ENCODE measurements at places on chromosomes 5 and 9.

DNA sequence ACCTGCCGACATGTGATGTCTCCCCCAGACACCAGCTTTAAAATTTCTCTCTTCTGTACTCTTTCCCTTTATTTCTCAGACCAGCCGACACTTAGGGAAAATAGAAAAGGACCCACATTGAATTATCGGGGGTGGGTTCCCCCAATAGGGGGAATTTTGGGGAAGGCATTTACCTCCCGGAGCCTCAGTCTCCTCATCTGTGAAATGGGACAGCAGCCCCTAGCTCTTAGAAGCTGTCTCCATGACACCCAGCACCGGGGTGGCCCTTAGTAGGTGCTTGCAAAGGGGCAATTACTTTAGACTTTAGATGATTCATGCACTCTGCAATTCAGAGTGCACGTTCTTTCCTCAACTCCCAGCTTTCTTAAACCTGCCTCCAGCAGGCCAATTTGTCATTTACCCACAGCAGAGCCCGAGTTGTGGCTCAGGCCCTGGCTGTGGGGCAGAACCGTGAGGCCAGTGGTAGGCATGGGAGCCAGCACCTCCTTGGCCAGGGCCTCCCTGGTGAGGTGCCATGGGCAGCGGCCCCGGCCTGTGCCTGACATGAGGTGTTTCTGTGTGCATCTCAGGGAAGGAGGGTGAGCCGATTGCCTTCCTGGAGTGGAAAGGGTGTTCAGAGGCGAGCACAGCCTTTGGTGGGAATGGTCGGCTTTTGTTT lies 51.7 kb downstream of the SH3PXD2B start:
- no peak for DNase-seq

DNA sequence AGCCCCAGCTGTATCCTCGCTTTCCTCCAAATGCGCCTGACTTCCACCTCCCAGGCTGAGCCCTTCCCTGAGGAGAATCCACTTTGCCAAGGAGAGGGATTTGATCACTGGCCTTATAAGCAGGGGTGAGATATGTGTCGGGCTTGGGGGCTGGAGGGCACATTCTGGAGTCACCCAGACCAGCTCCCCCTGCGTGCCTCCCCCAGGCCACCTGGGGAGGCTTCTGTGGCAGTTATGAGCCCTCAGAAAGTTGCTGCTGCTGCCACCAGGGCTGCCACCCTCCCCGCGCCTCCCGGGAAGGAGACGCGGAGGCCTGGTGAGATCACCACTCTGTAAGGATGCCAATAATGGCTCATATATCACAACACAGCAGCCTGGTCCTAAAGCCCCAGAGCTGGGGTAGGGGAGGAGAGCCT lies 211.5 kb downstream of the PAPPA start:
- no peak for DNase-seq

GRCh38 chr9:136653323-136654079 lies 9.2 kb upstream of the EGFL7 start:
- no peak for DNase-seq

DNA sequence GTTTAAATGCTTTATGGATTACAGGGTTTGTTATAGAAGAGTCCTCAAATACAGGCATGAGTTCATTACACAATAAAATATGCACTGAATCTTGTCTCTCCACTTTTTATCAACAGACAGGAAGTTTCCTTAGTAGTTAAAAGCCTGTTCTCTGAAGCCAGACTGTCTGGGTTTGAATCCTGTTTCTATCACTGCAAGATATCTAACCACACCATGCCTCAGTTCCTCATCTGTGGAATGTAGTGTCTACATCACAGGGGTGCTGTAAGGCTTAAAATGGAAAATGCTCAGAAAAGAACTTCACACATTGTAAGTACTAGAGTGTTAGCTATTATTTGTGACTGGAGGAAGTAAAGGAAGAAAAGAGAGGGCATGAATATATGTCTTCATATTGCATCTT lies 9.3 kb downstream of the LIX1 start:
- DNase-seq = no peak

Data from T-helper 22 cell (primary cell).